ENCODE measurements at places on chromosomes 12 and 14. TPM values are rescaled to one million over a fixed set of nuclear protein-coding genes. Genes with fewer than 3 reads are reported as not detected.

MAP3K9 gene
- total RNA-seq = 0.96 TPM

UNC79 gene
- not detected for total RNA-seq

SPIC gene
- not detected for total RNA-seq

LRCOL1 gene
- not detected for total RNA-seq

OVCH1 gene
- 2.6 TPM for total RNA-seq

DNA sequence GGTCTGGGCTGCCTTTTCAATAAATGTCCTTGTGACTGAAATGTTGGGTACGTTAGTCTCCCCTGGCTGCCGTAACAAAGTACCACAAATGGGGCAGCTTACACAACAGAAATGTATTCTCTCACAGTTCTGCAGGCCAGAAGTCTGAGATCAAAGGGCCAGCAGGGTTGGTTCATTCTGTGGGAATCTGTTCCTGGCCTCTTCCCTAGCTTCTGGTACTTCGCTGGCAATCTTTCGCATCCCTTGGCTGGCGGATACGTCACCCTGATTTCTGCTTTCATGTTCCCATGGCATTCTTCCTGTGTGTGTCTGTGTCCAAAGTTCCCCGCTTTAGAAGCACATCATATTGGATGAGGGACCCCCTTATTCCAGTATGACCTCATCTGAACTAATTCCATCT, 95.8 kb upstream of the NCOR2 start:
- H3K27me3 ChIP-seq = no peaks in the 10 kb centered on the region
- no peaks in the 10 kb centered on the region for H3K36me3 ChIP-seq
- no peak overlapping the region for H3K4me3 ChIP-seq
- DNase-seq = no peak

GRCh38 chr14:73003681-73004080, 23.2 kb downstream of the ZFYVE1 start:
- H3K36me3 ChIP-seq = peaks cover 16% of the 10 kb centered on the region
- H3K27me3 ChIP-seq = no peaks in the 10 kb centered on the region
- peaks cover 2% of the 10 kb centered on the region for H3K4me1 ChIP-seq

GRCh38 chr12:88519802-88520435, 60.4 kb downstream of the KITLG start:
- no peaks in the 10 kb centered on the region for H3K27me3 ChIP-seq
- no peak for DNase-seq
- H3K4me1 ChIP-seq = peaks cover 2% of the 10 kb centered on the region
- peak overlapping the region; percentile 31 for H3K27ac ChIP-seq
- no peak overlapping the region for H3K4me3 ChIP-seq

GRCh38 chr14:100065942-100066574, 836 bp downstream of the EVL start:
- H3K4me1 ChIP-seq = no peaks in the 10 kb centered on the region
- DNase-seq = no peak
- H3K4me3 ChIP-seq = peak overlapping the region; percentile 15
- no peaks in the 10 kb centered on the region for H3K36me3 ChIP-seq
- no peak overlapping the region for H3K27ac ChIP-seq
- H3K27me3 ChIP-seq = no peaks in the 10 kb centered on the region

DNA sequence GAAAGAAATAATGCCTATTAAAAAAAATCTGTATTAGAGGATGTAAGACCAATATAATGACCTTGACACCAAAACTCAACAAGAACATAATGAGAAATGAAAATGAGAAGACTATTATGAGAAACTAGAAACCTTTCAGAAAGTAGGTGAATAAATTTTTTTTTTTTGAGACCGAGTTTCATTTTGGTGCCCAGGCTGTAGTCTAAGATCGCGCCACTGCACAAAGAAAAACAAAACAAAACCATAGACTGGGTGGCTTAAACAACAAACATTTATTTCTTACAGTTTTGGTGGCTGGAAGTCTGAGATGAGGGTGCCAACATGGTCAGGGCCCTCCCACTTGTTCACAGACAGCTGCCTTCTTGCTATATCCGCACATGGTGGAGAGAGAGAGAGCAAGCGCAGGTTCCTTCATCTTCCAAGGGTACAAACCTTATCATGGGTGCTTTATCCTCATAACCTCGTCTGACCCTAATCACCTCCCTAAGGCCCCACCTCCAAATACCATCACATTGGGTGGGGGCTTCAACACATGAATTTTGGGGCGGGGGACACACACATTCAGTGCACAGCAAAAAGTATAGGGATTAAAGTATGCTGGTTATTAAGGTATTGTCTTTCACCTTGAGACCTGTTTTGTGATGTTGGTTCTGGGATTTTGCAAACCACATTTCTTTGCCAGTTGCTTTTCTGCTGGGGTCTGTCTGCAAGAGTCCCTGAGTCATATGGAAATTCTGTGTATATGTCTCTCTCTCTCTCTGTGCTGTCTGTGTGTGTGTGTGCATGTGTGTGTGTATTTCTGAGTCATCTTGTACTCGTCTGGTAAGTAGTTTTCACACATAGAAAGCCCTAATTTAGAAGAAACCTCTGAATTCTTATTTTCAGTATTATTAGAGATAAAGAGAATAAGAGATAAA, 26.2 kb downstream of the ZCRB1 start:
- no peaks in the 10 kb centered on the region for H3K27me3 ChIP-seq
- no peaks in the 10 kb centered on the region for H3K36me3 ChIP-seq
- H3K4me1 ChIP-seq = no peaks in the 10 kb centered on the region

DNA sequence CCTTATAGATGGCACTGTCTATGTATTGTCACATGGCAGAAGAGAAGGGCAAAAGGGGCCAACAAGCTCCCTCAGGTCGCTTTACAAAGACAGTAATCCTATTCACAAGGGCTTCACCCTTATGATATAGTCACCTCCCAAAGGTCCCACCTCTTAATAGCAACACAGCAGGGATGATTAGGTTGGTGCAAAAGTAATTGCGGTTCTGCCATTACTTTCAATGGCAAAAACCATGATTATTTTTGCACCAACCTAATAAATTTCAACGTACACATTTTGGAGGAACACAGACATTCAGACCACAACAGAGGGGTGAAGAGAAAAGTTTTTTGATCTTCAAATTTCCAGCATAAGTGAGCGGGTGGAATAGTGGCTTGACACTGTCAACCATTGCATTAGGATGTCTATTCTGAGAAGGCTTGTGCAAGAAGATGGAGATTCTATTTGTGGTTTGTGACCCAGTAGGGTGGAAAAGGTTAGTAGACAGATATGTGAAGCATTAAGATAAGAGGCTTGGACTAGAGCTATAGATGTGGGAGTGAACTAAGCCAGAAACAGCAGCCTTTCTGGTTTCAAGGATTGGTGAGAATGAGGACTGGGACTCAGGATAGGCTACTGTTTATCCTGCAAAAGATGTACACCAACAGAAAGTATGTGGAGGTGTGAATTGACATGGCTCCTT, 75.5 kb upstream of the CPSF6 start:
- no peak for DNase-seq
- H3K27me3 ChIP-seq = no peaks in the 10 kb centered on the region
- H3K4me1 ChIP-seq = no peaks in the 10 kb centered on the region
- H3K4me3 ChIP-seq = no peak overlapping the region

DNA sequence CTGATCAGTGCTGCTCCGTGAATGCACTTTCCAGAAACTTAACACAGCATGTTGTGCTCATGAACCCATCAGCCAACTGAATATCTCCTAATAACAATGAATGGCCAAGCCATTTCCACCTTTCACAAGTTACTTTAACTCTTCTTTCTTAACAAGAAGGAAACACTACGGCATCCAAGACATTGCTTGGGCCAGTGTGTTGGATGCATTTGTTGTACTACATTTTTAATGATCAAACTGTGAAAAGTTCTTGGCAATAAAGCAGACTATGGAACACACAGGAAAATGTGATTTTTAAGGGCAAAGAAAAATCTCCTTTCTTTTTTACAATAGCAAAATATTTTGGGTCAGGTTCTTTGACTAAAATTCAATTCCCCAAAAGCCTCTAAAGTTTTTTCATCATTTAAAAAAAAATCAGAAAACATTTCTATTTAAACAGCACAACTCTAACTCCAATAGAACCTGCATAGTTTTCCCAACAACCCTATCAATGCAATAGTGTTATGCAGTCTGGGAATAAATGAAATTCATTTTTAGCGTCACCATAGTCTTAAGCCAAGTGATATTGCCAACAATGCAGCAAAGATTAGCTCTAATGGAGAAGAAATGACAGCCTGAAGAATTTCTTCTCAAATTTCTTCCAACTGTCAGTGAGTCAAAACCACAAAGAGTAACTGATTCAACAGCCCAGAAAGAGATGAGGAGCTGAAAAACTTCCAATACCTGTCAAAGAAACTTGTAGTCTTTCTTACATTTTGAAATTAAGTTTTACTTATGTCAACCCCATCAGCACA, 50.7 kb upstream of the PTPRR start:
- H3K4me3 ChIP-seq = no peak overlapping the region
- no peak overlapping the region for H3K27ac ChIP-seq
- no peaks in the 10 kb centered on the region for H3K4me1 ChIP-seq
- DNase-seq = no peak
- no peaks in the 10 kb centered on the region for H3K36me3 ChIP-seq
- no peaks in the 10 kb centered on the region for H3K27me3 ChIP-seq
